Stimulated activated CD8-positive, alpha-beta memory T cell treated with anti-CD3 and anti-CD28 coated beads, Interleukin-4, amount 100 ng/mL, for 1 hour (primary cell): ENCODE measurements at places on chromosomes 3 and 15.

DNA sequence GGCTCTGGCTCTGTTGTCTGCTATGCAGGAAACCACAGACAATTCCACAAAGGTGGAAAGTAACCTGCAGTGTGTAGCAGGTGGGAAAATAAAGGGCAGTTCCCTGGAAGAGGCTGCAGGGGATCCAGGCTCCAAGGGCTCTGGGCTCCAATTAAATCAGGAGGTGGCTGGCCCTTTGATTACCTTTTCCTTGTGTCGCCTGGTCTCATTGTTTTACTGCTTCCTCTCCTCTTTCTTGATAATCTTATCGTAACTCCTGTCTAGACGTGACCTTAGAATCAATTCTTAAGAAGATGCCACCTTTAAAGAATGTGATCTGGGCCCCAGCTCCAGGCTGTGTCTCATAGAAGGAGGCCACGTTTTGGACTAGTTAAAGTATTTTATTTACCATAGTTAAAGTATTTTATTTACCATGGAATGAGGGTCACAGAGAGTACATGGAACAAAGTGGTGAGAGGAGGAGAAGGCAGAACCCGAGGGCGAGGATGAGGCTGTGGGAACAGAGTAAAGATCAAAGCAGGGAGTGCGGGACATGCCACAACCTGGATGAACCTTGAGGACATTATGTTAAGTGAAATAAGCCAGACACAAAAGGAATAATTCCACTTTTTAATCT is 237.5 kb upstream of the STT3B start:
- DNase-seq, result no peak

DNA sequence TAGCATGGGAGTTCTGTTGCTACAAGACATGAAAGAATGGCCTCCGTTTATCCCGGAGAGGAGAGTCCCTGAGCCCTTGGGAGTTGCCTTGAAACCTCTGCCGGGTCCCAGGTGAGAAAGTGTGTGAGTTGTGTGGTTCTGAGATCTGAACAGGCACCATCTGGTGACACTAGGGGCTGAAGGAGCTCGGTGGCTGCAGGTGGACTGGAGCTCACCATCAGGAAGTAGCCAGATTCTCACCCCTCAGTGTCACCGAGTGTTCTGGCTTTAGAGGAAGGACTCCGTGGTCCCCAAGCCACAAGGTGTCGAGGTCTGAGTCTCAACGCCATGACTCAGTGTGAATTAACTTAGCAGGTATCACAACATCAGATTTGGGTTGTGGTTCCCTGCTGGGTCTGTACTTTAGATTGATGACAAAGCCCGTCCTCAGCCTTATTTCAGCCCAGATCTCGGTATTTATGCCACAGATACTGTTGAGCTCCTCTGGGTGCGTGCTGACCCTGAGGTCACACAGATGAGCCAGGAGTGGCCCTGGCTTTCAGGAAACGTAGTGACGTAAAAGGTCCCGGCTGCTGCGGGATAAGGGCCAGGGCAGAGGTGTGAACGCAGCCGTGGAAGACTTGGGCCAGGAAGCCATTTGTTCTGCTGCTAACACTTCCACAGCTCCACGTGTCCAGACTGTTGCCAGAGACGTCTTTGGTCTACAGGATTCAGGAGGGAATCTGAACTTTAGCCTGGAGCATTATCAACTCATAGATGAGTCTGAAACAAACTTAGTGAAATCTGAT is 54.4 kb downstream of the PGPEP1L start:
- no peak for DNase-seq

DNA sequence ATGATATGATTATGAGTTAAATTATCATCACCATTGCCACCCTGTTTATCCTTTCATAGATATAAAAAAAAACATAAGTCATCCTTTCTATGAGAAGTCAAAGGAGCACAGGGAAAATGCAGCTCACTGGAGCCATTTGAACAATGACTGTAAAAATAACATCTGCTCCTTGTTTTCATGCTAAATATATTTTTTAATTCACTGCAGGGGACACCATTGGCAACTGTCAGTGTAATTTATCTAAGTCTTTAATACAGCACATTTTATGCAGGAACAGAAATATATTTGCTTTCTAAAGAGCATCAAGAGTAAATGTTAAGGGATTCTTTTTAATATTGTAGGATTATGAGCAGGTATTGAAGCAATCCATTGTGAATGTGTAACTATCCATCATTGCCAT is 371.3 kb downstream of the ZBBX start:
- no peak for DNase-seq

DNA sequence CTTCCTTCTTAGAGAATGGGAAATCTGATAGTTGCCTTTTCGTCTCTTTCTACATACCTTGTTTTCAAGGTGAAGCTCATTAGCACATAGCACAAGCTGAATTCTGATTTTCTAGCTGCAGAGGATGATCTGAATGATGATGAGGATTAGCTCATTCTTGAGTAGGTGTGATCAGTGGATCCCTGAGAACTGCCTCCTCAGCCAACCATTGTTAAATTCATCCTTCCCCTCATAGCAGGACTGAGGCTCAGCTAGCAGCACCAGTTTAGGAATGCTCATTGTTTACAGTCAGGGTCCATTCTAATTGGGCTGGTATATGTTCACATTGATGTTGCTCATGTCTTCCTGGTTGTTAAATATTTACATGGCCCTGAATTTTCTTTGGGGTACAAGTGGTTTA is 299.9 kb upstream of the MME start:
- DNase-seq, result no peak

- no peak for DNase-seq
Measured at GRCh38 chr3:182414586-182414985, 378.7 kb upstream of the ATP11B start.

DNA sequence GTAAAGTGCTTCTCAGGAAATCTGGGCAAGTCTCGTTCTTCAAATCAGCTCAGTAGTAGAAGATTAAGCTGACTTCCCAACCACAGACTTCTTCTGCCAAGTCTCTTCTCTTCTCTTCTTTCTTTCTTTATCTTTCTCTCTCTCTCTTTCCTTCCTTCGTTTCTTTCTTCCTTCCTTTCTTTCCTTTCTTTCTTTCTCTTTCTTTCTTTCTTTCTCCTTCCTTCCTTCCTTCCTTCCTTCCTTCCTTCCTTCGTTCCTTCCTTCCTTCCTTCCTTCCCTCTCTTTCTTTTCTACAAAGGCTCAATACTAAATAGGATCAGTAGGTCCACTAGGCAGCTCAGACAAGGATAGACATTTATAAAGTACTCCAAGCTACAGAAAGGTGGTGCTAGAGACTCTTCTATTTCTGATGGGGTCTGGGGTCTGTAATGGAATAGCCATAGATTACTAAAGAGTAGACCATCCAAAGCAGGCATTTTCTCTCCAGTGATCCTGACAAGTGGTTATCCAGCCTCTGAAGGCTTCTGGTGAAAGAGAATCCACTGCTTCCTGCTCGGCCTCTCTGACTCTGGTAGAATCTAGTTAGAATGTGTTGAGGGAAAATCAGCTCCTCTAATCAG is 100.8 kb downstream of the TPRG1 start:
- no peak for DNase-seq

DNA sequence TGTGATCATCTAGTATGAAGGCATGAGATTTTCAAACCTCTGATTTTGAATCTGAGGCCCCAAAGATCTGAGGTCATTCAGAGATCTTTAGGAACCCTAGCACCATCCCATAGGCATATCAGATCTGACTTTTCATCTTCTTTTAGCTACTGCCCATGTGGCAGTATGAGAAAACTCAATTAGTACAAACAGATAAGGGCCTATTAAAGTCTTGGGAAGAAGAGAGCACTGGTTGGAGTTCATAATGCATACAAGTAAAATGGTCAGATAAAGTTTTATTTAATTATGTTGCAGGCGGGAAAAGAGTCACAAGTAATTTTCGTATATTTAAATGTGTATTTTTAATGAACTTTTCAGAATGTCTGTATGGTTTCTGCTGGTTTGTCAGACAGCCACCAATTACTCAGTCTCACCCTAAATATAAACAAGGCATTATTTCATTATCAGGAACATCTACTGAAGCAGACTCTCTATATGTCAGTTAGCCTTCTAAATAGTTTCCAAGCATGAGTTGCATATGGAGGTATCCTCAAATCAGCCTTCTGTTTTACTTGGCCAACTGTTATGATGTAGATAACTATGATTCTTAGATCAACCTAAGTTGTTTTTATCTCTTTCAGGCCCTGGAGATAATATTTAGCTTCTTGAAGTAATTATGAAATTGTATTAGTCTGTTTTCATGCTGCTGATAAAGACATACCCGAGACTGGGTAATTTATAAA is 340.3 kb upstream of the TBC1D5 start:
- DNase-seq, result no peak

DNA sequence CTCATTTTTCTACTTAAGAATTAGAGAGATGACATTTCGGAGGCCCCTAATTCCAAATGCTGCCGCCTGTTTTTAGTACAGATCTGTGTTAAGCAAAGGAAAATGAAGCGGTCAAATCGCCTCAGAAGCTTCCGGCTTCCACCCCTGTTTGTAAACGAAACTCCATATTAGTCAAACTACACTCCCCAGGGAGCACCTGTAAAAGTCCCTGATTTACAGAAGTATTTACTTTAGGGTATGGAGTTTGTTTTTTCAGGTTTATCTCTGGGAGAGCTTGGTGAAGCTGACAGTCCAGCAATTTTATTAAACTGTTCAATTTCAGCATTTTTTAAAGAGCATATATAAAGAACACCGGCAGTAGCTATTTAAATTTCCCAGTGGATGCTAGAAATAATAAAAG is 319.8 kb downstream of the FHIT start:
- DNase-seq, result no peak

DNA sequence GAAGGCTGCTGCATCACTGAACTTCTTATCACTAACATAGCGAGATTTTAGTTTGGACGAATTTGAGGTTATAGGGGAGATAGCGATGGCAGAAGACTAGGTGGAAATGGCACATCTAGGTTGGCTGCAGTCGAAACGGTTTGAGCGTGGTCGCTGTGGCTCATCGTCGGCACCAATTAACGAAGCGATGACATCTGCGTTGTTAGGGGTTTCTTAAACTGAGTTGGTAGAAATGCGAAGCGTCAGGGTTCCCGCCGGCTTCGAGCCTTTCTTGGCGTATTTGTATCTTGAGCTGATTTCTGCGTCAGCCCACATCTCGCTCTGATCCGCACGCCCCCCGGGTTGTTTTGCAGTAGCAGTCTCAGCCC is 319 bp downstream of the LNP1 start:
- peak; percentile 10 for DNase-seq

GRCh38 chr15:38207621-38208020 is 45.0 kb upstream of the SPRED1 start:
- no peak for DNase-seq

DNA sequence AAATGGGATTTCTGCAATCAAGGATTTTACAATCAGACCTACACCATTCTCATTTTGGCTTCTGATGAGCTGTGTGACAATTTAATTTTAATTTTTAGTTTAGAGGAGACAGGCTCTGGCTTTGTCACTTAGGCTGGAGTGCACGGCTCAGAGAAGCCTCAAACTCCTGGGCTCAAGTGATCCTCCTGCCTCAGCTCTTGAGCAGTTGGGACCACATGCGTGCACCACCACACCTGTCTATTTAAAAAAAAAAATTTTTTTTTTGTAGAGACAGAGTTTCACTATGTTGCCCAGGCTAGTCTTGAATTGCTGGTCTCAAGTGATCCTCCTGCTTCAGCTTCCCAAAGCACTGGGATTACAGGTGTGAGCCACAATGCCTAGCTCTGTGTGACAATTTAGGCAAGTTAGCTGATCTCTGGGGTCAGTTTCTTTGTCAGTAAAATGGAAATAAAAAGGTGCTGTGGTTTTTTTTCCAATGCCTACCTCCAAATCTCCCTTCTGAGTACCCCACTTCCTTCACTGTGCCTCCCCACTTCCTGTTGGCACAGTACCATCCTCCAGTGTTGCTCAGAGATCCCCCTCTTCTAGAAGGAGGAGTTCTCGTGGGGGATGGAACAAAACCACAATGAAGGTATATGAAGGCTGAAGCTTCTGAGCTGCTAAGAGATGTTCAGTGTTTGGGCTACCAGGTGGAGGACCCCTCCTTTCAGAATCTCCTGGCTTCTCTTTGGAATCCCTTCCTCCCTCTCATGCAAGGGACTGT is 54.1 kb upstream of the GSK3B start:
- DNase-seq, result no peak

- no peak for DNase-seq
Measured at GRCh38 chr3:153305189-153305588, 143.2 kb downstream of the RAP2B start.

DNA sequence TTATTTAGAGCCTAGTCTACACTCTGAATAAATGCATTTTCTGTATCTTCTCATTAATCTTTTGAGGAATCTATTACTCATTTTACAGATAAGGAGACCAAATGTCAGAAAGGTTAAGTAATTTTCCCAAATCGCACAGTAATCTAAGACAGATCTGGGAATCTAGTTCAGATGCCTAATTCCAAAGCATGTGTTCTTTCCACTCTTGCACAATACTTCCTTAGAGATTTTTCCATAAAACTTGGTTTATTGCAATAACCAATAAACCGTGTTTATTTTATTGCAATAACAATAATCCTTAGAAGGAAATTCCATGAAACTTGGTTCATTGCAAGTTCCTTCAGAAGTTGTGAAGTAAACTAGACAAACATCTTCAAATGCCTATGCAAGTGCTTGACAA is 17.4 kb upstream of the COL8A1 start:
- DNase-seq, result no peak

- DNase-seq, result no peak
Measured at GRCh38 chr3:61605589-61606175, 44.3 kb downstream of the PTPRG start.

DNA sequence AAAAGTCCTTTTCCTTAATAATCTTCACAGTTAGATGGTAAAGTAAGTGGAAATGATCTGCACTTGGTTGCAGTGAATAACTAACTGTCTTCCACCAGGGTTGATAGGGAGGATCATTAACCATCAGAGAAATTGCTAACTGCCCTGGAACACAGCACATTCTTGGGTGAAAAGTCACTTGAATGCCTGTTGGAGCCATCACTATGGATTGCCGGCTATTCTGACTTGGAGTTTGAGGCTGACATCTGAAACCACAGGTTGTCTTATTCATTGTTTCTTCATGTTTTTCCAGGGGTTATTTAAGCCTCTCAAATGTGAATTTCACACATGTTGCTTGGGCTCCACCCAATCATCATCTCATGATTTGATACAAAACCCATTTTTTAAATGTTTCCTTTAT is 901.4 kb downstream of the MCTP2 start:
- no peak for DNase-seq

GRCh38 chr3:159186581-159186980 is 384.7 kb downstream of the MFSD1 start:
- no peak for DNase-seq

DNA sequence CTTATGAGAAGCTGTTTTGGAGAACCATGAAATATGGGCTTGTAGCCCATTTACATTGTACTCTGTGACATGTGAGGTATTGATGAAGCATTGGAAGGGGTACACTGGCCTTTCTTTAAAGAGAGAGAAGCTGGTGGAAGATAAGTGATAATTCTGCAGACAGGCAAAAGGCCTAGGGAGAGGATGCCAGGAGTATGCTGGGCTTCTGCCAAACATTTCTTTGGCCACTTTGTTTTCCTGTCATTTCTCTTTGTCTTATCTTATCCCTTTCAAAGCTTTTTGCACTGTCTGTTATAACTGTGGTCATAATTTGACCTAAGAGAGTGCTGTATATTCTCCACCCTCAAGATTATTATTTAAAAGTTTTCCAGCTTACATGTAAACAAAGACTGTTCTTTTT is 109.6 kb upstream of the SEMA6D start:
- DNase-seq, result no peak
